Activated T-cell treated with anti-CD3 and anti-CD28 coated beads, Interleukin-2, amount 50 U/mL, for 4 hours (primary cell): ENCODE measurements at places on chromosomes 7 and 10. TPM values are rescaled to one million over a fixed set of nuclear protein-coding genes. Genes with fewer than 3 reads are reported as not detected.
A peak's percentile ranks its signal among the peaks of the same experiment; 100 is the strongest.

- no peak for DNase-seq
Measured at GRCh38 chr10:8967061-8967460, 912.6 kb downstream of the GATA3 start.

Gene ANK3
- total RNA-seq = 30.5 TPM

DNA sequence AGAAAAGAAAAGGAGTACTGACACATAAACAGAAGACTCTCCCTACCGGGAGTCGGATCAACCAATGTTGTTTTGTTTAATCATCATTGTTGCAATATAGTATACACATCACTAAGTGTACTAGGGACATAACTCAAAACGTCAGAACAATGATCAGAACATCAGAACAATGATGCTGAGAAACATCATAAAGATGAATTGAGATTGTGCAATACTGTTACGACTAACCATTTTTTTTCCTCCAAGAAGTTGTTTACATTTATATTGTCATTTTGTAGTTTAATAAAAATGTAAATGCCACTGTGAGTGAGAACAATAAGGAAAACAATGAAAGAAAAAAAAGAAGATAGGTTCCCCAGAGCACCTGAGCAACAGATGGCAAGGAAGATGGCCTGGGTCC, 663.1 kb upstream of the PCDH15 start:
- no peak for DNase-seq

DNA sequence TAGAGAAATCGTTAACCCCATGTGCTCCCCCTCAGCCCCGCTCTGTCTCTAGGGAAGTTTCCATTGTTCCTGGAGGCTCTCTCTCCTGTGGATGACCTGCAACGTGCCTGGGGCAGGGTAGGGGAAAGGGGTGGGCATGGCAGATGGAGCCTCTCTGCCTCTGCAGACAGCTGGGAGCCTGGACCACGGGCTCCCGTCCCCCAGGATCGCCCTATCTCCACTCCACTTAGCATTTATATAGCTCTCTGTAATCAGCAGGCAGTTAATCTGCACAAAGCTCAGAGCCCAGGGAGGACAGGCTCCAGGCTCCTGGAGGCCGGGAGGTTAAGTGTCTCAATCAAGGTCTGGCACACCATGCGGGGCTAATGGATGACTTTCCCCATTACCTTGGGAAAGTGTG, 369.7 kb downstream of the PLXNA4 start:
- no peak for DNase-seq

GRCh38 chr7:127692200-127692599, 40.2 kb downstream of the SND1 start:
- DNase-seq = no peak

DNA sequence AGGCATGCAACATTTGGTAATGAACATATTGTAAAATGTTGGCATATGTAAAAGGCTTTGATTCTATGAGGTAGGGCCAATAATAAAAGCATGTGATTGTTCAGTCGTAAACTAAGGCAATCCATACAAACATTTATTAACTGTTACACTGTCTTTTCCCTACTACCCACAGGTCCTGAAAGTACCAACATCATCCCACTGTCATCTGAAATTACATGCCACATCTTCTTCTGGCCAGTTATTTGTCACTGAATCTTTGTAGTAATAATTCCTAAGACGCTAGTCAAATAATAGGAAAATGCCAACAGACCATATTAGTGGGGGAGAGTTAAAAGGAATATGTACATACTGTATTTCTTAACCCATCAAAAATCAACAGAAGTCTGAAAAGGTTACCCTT, 27.2 kb downstream of the DNAJC1 start:
- no peak for DNase-seq

Gene CRPPA
- total RNA-seq = 0.46 TPM

Gene ACTL6B
- total RNA-seq = not detected

DNA sequence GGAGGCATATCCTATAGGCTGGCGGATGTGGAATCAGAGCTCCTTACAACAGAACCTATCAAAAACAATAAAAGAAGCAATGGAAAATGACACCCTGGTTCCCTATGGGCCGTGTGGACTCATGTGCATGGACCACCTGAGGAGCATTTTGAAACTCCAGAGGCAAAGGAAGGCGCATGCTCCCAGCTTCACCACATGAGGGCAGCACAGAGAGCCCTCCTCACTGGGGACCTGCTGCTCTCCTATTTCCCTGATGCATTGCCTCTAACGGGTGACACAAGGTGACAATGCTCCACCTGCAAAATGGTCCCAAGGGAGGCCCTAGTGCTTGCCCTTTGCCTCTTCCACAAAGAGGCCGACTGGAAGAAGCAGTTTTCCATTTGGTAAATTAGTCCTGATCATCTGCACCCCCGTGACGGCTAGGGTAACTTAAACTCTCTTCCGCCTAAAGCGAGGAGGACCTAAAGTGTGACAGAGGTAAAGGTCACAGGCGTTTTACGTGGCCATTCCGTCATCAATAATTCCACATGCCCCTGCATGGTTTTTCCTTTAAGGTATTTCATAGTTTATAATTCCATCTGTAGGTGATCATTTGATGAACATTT, 67.7 kb downstream of the GPAM start:
- peak; percentile 14 for DNase-seq

DNA sequence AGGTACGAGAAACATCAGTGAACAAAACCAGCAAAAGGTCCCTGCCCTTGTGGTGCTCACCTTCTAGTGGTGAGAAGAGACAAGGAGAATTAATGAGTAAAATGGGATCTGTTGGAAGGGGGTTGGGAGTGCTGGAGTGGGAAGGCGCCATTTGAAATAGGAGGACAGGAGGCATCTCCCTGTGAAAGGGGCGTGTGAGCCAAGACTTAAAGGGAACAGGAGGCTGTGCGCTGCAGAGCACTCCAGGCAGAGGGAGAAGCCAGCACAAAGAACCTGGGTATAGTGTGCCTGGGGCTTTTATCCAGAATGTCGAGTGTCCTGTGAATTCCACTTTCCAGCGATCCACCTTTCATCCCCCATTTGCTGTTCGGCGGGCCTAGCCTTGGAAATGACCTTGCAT, 497.9 kb upstream of the GALNT17 start:
- no peak for DNase-seq

Gene PHKG1
- 1.8 TPM for total RNA-seq

GRCh38 chr7:120717166-120717565, 140.8 kb downstream of the TSPAN12 start:
- DNase-seq = no peak

- DNase-seq = no peak
Measured at GRCh38 chr7:8014399-8014798, 45.8 kb downstream of the GLCCI1 start.

Gene SPDYE2B
- not detected for total RNA-seq

GRCh38 chr10:123395906-123396305, 241.7 kb downstream of the BUB3 start:
- no peak for DNase-seq

DNA sequence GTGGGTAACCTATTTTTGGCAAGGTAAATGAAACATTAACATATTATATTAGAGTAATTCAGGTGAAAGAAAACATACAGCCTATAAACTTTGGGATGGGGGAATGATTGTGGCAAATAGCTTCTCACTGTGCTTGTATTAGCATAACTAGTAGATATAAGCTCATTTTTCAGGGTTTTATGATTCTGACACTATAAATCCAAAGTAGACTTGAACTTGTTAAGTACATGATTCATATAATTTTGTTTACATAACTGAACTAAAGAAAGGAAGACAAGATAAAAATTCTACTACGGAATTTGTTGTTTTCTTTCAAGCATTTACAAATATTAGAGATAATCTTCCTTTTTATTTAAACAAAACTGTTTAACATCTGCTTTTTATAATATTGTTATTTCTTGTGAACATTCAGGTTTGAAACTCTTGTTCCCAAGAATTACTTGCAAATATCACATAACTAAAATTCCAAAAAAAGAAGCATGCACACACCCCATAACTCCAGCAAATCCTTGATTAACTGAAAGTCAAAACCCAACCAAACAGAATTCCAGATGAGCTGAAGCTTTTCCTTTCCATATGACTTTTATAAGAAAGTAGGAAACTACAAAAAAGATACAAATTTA, 142.3 kb downstream of the JAZF1 start:
- no peak for DNase-seq
